ENCODE measurements at places on chromosomes 4 and X.

- no peak for DNase-seq
Observed at GRCh38 chr4:99635601-99636000, 22.0 kb downstream of the C4orf54 start.

DNA sequence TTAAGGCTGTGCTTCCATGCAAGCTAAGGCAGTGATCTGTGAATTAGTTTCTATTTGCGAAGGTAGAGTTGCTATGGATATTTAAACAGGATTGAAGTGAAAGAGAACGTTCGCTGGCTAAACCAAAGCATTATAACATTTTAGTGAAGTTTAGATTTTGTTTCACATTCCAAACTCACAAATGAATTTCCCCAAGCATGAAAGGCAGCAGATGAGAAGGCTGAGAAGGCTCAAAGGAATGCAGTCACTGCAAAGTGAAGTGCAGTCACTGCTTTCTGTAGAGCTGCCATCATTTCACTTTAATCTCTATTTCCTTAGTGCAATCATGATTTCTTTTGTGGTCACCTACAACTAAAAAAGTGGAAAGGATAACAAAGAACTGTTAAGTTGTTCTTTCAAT, 334.7 kb upstream of the NR3C2 start:
- DNase-seq, result no peak

DNA sequence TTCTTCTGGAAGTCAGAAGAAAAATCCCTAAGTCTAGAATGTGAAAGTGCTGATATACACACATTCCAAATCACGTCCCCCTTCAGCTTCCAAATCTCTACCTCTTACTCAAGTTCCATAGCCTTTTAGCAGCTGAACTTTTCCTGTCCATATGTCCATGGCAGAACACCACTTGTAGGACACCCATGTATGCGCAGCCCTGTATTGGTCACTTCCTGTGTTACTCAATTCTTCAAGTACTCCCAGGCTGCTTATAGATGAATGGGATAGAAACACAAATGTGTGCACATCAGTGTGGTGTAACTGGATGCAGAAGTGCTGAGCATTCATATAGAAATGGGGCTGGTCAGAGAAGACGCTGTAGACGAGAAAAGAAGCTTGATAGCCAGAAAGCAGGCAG, 18.8 kb downstream of the SRPX2 start:
- DNase-seq, result no peak

GRCh38 chr4:5024673-5025072, 5.4 kb upstream of the CYTL1 start:
- DNase-seq, result no peak
